ENCODE measurements at places on chromosomes 12 and 14.

DNA sequence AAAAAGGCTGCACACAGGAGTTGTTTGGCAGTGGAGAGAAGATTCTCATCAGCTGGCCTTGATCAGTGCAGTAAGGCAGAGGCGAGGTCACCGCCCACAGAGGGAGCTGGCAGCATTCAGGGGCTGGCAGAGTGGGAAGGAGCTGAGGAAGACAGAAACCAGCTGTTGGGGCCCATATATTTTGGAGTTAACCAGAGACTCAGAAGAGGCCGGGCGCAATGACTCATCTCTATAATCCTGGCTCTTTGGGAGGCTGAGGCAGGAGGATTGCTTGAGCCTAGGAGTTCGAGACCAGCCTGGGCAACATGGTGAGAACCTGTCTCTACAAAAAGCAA is 17.7 kb downstream of the SMCO2 start:
- DNase-seq = peak; percentile 81

DNA sequence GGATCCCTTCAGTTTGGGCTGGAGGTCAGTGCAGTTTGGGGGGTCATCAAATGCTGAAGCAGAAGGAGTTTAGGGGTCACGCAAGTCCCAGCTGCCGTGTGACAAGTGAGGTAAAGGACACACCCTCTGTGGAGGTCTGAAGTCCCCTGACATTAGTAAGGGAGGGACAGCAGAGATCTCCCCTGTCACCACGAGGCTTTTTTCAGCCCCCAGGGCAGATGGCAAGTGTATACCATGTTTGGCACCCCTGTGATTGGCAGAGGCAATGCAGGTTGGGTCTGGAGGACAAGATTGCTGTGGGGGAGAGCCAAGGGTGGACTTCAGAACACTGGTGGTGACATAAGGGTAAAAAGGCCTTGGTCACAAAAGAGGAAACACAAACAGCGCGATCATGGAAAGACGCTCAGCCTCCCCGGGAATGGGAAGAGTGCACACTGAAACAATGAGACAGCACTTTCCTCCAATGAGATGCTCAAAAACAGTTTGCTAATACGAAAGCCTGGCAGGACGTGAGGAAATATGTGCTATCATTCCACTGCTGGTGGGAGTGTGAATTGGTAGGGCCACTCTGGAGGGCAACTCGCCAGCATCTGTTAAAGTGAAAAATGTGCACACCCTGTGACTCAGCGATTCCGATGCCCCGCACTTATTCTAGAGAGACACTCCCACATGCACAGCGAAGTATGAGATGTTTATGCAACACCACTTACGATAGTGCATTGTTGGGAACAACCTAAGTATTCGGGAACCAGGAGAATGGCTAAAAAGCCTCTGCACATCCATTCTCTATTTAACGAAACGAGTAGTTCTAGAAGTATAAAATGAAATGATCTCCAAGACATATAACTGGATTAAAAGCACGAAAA is 14.4 kb upstream of the CD27 start:
- DNase-seq = peak; percentile 67

- no peak for DNase-seq
These were observed 723.7 kb upstream of the USP15 start for GRCh38 chr12:61536525-61536924.

- no peak for DNase-seq
These were observed 14.3 kb downstream of the DIO3 start for GRCh38 chr14:101575581-101575980.

- DNase-seq = no peak
These were observed 14.1 kb upstream of the GPRC5A start for GRCh38 chr12:12877153-12877768.

DNA sequence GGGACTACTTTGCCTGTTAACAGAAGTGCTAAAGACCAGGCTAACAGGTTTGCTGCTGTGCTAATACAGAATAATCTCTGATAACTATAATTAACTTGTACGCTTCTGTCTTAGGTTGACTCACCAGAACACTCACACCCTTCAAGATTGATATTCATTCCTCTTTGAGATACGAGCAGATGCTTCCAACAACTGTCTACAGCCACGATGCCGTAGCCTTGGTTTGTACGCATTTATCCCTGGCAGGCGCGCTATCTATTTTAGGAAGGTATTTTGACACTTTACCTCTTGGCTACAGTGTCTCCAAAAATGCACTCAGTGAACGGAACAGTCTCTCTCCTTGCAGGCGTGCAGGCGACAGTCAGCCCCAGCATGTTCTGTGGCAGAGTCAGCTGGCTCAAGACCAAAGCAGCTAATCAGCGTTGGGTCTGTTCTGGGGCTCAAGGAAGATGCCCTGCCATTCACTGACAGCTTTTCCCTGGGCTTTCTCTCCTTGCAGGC is 146.4 kb upstream of the PRICKLE1 start:
- peak; percentile 67 for DNase-seq

- DNase-seq = no peak
These were observed 248.4 kb downstream of the PAWR start for GRCh38 chr12:79442396-79442795.

- DNase-seq = no peak
These were observed 73.7 kb downstream of the BBS10 start for GRCh38 chr12:76274420-76275083.

DNA sequence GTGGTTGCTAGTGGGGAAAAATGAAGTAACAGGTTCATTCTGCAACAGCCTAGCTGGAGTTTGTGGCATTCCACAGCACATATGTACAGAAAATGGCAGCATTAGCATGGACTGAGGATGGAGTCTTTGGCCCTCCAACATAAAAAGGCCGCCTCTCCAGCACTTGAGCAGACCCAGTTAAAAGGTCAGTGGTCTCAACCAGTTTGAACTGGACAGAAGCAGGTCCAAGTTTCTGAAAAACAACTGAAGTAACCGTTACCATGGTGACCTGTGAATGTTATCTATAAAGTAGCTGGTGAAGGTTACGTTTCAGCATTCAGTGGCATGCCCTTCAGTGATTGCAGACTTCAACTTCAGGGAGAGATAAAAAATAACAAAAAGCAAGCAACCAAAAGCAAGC is 34.1 kb upstream of the OR10AD1 start:
- DNase-seq = no peak

DNA sequence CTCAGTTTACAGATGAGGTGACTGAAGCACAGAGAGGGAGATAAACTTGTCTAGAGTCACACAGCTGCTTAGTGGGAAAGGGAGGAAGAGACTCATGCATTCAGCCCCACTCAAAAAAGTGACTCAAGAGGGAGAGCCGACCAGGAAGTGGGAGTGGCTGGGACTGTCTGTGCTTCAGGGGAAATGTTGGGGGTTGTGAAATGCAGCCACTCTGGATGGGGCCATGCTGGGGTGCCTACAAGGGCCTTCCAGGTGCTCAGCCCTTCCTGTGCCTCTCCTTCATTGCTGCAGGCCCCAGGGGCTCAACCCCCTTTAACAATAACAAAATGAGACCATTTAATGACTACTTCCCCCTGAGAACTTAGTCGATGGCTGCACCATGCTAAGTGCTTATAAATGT is 41.8 kb downstream of the CACNA1C start:
- DNase-seq = no peak

DNA sequence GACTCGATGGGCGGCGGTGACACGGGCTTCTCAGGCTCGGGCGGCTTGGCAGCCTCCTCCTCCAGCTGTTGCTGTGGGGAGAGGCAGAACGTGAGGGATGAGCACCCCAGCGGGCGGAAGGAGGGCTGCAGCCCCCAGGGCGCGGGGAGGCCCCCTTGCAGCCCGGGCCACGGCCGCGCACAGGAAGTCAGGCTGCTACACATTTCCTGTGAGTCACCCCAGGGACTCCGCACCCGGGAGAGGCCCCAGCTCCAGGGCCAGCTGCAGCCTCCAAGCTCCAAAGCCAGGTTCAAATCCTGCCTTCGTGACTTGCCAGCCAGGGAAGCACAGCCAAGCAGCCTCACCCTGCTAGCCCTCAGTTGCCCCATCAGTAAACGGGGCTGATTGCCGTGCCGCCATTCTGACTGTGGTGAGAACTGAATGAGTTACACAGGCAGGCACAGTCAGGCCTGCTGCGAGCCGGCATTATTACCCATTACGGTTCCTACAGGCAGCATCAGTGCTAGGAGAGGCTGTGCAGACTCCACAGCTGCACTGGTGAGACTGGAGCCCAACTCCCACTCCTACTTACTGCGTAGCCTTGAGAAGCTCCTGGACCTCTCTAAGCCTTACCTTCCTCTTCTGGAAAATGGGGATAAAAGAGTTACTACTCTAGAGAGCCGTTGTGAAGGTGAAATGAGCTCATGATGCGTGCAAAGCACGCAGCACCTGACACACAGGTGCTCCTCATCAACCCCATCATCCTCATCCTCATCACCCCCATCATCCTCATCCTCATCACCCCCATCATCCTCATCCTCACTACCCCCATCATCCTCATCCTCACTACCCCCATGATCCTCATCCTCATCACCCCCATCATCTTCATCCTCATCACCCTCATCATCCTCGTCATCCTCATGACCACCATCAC is 100.9 kb downstream of the NCOR2 start:
- DNase-seq = peak; percentile 71

DNA sequence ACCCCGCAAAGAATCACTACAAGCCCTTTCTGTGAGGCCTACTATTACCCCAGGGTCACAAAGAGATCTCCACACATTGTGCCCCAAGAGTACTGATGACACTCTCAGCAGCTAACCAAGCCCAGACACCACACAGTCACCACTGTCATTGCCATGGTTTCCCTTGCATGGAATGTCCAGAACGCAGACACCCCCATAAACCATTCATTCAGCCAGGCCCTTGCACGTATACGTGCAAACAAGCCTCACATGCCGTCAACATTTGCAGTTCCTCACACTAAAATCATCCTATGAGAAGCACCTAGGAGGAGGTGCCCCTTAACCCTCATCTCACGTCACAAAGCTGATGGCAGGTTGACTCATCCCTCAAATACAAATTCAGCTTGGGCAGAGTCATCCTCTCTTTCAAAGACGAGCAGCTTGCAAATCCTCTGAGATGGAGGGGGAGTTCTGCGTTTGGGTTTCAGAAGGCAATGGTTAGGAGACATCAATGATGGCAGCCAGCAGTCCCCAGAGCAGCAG is 17.1 kb upstream of the KRT77 start:
- no peak for DNase-seq

DNA sequence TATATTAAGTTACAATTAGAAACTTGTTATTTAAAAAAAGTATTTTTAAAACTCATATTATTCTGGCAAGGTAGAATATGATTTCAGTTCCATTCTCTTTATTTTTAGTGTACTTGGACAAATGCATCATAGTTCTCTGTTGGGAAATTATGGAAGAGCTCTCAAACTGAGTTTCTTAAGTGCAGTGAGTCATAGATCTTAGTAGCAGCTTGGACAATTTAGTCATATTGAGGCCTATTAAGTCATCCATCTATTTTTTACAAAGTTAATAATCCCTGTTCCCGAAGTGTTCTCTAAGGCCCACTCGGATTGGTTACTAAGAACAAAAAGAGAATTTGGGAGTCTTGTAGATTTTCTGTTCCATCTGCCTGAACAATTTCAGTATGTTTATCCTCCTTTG is 113.9 kb downstream of the ANO4 start:
- no peak for DNase-seq

GRCh38 chr14:105281371-105282097 is 19.3 kb downstream of the BRF1 start:
- DNase-seq = no peak

DNA sequence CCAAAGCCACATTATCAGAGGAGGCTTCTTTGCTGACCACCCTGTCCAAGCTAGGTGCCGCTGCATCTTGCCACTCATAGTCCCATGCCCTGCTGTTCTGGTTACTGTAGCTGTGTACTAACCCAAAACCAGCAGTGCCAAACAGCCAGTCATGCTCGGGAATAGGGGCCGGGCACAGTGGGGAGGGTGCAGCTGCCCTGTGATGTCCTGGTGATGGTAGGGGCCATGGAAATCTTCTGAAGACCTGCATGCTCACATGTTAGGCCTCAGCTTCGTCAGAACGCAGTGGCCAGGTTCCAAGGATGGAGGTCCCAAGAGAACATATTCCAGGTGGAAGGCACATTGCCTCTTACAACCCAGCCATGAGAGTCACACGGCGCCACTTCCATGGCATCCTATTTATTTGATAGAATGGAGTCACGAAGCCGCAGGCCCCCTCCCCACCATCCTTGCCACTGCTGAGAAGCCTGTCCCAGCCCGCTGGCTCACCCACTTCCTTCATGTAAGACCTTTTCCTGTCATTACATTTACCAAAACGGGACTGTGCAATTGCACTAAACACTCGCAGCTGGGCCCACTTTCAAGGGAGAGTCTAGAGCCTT is 48.5 kb downstream of the FAM222A start:
- no peak for DNase-seq

DNA sequence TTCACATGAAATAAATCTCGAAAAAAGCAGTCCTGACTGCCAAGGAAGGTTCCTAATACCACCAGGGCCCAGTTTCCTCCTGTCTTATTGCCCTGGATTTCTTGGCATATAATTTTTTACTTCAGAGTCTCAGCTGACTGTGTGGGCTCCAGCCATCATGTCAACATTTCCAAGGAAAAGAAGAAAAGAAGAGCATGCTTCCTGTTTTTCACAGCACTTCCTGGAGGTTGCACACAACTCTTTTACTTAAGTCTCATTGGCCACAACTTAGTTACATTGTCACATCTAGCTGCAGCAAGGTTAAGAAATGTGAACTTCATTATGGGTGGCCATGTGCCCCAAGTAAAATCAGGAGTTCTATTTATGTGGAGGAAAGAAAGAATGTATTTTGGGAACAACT is 24.3 kb downstream of the DACT1 start:
- no peak for DNase-seq

DNA sequence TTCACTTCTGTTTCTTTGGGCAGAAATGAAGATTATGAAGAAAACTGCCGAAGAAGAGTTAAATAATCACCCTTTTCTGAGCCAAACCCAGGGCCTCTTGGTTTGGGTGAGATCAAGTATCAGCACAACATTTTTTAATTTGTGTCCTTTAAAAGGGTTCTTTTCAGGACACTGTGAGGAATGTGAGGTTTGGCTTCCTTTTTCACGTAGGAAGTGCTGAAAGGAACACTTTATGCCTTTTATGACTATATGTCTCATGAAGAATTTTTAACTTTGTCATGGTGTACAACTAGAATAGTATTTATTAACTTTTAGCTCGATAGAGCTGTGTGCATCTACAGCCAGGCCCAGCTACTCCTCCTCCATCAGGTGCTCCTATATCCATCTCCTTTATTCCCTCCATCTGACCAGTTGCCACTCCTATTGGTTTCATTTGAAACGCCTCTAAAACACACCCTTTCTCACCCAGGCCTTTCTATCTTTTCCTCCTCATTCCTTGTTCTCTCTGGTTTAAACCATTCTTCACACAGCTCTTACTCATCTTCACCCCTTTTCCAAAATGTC is 103.6 kb upstream of the LRIG3 start:
- no peak for DNase-seq

- no peak for DNase-seq
These were observed 222.9 kb downstream of the SLC15A4 start for GRCh38 chr12:128600886-128601285.

- DNase-seq = no peak
These were observed 1.1 kb downstream of the LRP6 start for GRCh38 chr12:12265571-12266388.

DNA sequence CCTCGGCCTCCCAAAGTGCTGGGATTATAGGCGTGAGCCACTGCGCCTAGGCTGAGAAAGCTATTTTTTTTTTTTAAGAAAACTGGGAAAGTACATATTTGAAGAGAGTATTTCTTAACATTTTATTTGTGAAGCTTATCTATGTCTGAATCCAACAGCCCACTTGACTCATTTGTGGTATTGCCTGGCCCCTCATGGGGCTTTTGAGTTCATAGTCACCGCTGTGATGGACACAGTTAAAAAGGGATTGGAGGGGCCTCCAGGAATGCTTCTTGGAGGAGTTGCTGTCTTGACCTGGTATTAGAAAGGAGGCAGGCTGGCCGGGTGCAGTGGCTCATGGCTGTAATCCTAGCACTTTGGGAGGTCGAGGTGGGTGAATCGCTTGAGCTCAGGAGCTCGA is 26.5 kb downstream of the BCL7A start:
- DNase-seq = no peak

Measured in left ventricle myocardium inferior (tissue), 1 donor.